ENCODE measurements at places on chromosomes 3 and 15.

DNA sequence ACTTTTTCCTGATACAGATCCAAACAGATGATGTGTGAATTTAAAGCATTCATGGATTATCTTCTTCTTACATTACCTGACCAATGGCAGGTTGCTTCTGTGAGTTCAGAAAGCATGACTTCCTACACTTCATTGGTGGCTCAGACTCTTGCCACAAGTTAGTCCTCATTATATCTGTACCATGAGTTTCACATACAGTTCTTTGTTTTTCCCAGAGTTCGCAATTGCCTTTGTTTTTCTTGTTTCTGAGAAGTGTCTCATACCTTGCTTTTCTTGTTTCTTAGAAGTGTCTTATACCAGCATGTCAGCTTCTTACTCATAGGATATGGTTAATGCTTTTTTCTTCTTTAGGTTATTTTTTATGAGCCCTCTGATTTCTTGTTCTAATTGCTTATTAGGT, 133.8 kb upstream of the TLE3 start:
- no peak for DNase-seq

DNA sequence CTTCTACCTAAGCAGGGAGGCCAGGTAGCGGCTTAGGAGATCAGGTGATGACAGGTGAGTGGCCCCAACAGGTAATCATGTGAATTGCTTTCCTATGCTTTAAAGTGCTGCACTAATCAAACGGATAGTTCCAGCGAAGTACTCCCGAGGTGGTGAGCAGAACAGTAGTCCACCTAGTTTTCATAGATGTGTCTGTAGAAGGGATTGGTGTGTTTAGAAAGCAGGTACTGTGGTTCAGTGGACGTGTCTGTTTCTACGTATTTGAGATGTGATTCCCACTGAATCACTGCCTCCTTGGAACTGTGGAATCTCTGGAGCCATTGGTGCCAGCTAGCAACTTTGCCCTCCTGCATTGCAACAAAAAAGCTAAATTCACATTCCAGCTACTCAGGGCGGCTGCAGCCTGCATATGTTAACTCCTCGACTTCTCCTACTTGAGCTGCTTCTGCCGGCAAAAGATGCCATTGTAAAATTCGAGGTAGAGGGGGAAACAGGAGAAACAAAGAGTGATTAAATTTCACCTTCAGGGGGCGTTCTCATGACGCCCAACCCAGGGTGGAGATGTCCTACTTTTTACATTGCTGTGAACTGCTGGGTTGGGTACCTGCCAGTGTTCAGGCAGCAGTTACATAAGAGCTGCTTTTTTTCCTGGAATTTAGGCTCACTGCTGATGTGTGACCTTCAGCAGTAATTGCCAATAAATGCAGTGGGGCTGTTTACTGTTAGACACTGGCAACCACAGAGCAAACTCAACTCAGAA, 227.3 kb downstream of the ITPR1 start:
- peak; percentile 41 for DNase-seq

DNA sequence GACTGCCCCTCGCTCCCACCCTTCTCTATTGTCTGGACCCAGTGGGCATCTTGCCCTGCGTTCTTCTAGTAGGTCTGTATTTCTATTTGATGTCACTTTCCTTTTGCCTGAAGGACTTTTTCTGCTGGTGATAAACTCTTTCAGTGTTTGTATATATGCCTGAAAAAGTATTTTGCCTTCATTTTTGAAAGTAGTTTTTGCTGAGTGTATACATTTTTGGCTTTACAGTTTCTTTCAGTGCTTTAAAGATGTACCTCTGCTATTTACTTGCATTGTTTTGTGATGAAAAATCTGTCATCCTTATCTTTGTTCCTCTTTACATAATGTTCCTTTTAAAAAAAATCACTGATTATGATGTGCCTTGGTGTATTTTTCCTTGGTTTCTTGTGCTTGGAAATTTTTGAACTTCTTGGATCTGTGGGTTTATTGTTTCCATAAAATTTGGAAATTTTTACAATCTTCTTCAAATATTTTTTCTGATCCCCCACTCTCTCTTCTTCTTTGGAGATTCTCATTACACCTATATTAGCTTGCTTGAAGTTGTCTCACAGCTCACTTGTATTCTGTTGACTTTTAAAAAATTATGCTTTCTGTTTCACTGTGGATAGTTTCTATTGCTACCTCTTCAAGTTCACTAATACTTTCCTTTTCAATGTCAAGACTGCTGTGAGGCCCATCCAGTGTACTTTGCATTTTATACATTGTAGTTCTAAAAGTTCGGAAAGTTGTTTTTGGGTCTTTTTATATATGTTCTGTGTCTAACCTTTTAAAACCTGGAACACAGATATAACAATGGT, 67.8 kb downstream of the RGMA start:
- no peak for DNase-seq

DNA sequence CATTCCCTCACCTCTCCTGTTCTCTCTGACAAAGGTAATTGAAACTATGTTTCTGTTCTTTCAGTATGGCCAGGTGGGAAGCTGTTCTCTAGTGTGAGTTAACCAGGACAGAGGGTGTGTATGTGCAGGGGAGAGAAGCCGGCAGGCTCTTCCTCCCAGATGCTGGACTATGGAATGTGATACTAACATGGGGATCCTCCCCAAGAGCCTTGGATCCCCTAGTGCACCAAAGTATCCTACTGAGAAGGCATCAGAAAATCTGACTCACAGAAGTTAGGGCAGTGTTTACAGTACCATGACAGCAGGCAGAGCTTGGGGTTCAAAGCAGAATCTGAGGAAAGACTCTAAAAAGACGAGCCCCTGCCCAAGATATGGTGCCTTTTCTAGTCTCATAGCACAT, 123.1 kb downstream of the APBA2 start:
- no peak for DNase-seq

Measured in CD4-positive, alpha-beta memory T cell (primary cell).